ENCODE measurements at places on chromosomes 12 and 14.
A peak's percentile ranks its signal among the peaks of the same experiment; 100 is the strongest.

- no peak for DNase-seq
Measured at GRCh38 chr12:78293059-78293686, 462.5 kb downstream of the NAV3 start.

GRCh38 chr14:31884776-31885379 lies 192.2 kb upstream of the ARHGAP5 start:
- DNase-seq, result no peak

DNA sequence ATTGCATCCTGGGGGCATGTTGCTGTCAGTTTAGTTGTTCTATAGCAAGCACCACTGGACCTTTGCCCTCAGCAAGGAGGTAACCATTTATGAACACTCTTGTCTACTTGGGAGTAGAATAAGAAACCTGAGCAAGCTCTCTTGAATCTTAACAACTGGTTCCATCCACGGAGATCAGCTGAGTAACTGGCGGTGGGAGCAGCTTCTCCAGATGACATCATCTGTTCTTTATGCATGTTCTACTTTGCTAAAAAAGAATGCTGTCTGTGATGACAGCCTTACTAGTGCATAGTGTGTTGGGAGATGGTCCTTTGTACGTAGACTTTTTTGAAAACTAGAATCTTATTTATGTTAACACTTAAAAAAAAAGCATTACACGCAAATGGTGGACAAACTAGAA lies 17.7 kb downstream of the SLC4A8 start:
- DNase-seq, result no peak

GRCh38 chr12:23060161-23060560 lies 435.2 kb downstream of the ETNK1 start:
- DNase-seq, result no peak

GRCh38 chr14:86604561-86604960 lies 1074.6 kb downstream of the FLRT2 start:
- no peak for DNase-seq

DNA sequence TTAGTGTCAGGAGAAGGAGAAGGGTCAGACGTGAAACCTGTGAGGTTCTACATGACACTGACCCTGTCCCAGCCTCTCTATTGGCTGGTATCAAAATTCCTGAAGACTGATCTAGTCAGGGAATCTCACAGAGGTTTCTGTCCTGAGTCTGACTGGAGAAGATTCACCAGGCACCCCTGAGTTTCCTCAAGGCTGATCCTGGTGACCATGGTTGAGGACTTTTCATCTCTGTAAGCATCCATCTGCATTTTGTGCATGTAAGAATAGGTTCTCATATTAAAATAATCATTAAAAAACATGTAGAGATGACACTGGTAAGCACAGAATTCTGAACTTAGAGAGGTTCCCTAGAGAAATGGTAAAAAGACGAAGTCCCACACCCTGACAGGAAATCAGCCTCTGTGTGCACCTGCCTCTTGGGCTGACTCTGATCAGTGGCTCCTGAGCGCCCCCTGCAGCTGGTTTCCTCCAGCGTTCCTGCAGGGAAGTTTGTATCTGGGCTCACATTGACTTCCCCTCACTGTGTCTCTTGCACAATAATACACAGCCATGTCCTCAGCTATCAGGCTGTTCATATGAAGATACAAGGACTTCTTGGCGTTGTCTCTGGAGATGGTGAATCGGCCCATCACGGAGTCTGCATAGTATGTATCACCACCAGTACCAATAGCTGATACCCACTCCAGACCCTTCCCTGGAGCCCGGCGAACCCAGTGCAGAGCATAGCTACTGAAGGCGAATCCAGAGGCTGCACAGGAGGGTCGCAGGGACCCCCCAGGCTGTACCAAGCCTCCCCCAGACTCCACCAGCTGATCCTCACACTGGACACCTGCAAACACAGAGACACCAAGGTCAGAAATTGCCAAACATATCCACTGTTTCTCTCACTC lies 991.9 kb downstream of the TMEM121 start:
- DNase-seq, result peak; percentile 85

DNA sequence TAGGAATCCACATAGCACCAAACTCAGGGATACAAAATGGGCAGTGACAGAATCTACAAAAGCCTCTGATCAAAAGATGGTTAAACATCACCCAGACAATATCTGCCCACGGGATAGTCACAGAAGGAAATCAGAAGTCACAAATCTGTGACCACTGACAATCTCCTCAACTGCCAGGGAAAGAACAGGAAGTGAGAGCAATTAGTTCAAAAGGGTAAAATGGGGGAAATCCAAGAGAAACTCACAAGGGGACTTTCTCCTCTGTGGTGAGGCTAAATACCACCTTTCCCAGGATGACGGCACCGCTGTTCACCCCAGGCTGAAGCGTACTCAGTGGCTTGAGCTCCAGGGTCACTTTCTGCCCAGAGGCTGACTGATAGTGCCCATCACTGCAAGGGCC lies 10.7 kb downstream of the TTC5 start:
- no peak for DNase-seq

DNA sequence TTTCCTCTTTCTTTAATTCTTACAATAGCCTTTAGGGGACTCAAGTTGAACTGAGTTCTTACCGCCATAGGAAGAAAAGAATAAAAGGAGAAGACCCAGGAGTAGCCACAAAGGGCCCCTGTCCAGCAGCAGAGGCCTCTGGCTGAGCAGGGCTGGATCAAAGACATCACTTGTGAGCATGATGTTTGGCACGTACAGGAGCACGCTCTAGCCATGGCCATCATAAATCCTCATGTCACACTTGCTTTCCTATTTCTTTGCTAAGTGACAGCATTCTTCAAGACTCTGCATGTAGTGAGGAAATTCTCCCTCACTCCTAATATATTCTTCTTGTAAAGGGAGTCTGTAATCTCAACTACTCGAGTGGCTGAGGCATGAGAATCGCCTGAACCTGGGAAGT lies 15.7 kb downstream of the CLEC4C start:
- DNase-seq, result no peak

- no peak for DNase-seq
Measured at GRCh38 chr14:61151251-61151650, 129.9 kb downstream of the TMEM30B start.

GRCh38 chr12:91037276-91037675 lies 20.5 kb downstream of the KERA start:
- DNase-seq, result no peak

- no peak for DNase-seq
Measured at GRCh38 chr14:65413739-65414045, 1.2 kb downstream of the FUT8 start.

DNA sequence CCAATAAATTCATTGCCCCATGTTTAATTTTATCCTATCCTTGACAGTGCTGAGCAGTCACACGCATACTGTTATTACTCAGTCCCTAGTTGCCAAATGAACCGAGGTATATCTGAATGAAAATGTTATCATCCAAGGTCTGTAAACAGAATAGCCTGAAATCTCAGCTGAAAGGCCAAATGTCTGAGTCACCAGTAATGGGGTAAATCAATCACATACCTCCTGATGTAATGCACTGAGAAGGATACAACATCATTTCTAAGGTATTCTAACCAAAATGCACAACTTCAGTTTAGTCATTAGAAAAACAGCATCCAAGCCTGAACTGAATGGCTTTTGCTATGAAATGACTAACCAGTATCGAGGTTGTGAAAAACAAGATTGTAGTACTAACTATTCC lies 228.6 kb downstream of the DPF3 start:
- DNase-seq, result no peak
